ENCODE measurements at places on chromosomes 4 and X. TPM values are rescaled to one million over a fixed set of nuclear protein-coding genes. Genes with fewer than 3 reads are reported as not detected.

DNA sequence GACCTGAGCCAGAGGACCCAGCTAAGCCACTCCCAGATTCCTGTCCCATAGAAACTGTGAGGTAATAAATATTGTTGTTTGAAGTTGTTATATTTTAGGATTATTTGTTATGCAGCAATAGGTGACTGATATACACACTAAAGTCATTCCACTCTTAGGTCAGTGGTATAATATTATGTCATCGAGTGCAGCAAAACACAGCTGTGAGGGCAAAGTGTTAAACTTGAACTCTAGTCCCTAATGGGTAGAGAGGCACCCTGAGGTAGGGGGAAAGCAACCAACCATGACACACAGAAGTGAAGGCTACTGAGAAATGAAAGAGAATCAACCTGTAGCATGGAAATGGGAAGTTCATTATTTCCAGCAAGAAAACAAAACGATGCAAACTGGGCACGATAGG is 66.6 kb downstream of the ATXN3L start:
- peak; percentile 32 for DNase-seq

GRCh38 chrX:34578237-34578636 is 78.8 kb downstream of the TMEM47 start:
- no peak for DNase-seq

- DNase-seq = peak; percentile 2
Measured at GRCh38 chr4:56048702-56049431, 100.1 kb downstream of the CEP135 start.

DNA sequence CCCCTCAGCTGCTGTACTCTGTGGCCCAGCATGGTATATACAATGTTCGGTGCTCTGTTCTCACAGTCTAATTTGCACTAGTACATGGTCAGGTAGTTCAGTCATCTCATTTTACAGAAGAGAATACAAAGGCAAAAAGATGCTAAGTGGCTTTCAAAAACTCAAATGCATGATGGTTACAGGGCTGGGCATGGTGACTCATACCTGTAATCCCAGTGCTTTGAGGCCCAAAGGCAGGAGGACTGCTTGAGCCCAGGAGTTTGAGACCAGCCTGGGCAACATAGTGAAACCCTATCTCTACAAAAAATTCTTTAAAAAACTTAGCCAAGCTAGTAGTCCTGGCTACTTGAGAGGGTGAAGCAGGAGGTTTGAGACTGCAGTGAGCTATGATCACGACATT is 210.5 kb upstream of the KIT start:
- DNase-seq = no peak

- DNase-seq = no peak
Measured at GRCh38 chr4:87179751-87180150, 40.7 kb downstream of the KLHL8 start.

SPATA18 gene
- total RNA-seq = 3.5 TPM

CXCL1 gene
- total RNA-seq = not detected

HTR2C gene
- total RNA-seq = not detected
